Stimulated activated CD4-positive, alpha-beta T cell treated with anti-CD3 and anti-CD28 coated beads, Interleukin-12 subunit alpha, Interleukin-12 subunit beta, amount 100 ng/mL, for 24 hours (primary cell): ENCODE measurements at places on chromosomes 3 and 15.

DNA sequence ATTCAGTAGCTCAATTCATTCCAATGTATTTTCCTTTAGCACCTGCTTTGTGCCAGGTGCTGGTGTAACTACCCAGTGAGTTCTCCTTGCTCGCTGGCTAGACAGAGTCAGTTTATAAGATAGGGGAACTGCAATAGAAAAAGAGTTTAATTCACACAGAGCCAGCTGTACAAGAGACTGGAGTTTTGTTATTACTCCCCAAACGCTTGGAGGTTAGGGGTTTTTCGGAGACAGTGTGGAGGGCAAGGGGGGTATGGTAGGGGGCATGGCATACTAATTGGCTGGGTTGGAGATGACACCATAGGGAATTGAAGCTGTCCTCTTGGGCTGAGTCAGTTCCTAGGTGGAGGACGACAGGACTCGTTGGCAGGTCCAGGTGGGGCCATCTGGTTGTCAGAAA lies 5.4 kb upstream of the CFAP91 start:
- DNase-seq = no peak

- no peak for DNase-seq
These were observed 44.8 kb downstream of the POLR2M start for GRCh38 chr15:57751177-57751800.

- DNase-seq = no peak
These were observed 87.9 kb downstream of the DNAJB8 start for GRCh38 chr3:128378631-128379347.

DNA sequence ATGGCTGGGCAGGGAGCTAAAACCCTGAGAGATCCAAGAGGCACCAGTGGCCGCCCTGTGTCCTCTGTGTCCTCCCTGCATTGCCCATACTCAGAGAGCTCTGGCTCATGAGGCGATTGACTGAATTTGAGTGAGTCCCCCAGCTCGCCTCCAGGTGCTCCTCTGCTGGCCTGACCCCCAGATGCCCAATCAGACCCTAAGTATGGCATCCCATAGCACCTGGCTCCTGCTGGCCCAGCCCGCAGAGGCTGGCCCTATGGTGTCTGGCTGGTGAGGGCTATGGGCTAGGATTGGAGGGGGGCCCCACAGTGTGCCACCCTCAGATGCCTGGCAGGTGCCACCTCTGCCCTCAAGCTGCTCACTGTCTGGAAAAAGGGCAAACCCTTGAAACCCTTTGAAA lies 1.6 kb upstream of the TKT start:
- no peak for DNase-seq

DNA sequence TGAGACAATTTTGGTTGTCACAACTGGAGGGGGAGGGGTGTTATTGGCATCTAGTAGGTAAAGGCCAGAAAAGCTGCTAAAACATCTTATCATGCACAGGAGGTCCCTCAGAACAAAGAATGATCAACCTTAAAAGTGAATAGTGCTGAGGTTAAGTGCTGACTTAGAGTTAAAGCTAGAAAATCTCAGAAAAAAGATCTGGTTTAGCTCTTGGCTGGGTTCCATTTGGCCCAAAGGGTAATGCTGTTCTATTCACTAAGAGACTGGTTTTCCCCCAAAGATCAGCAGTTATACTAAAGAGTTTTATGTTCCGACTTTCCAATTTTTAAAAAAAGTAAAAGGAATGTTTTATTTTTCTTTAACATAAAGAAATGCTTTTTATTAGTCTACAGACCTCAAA lies 15.6 kb downstream of the DCBLD2 start:
- DNase-seq = no peak

GRCh38 chr3:10015461-10015904 lies 10.8 kb upstream of the FANCD2 start:
- no peak for DNase-seq

- no peak for DNase-seq
These were observed 75.3 kb downstream of the TMEM108 start for GRCh38 chr3:133113526-133113925.

- DNase-seq = no peak
These were observed 25.2 kb upstream of the IQSEC1 start for GRCh38 chr3:13098192-13098988.

GRCh38 chr3:13119471-13120220 lies 46.4 kb upstream of the IQSEC1 start:
- DNase-seq = no peak

DNA sequence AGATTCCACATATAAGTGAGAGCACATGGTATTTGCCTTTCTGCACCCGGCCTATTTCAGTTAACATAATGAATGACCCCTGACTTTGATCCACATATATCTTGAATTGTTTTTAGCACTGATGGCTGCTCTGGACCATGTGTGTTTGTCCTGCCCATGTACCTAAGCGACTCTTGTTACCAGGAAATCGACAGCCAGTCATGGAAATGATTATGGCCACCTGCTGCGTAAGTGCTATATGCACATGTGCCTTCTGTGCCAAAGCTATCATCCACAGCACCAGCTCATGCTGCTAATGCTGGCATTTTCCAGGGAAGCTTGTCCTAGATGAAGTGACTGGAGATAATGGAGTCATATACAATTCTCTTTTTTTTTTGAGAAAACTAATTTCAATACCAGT lies 103.7 kb downstream of the PEX5L start:
- no peak for DNase-seq

GRCh38 chr3:190525634-190526033 lies 11.7 kb downstream of the IL1RAP start:
- DNase-seq = no peak

- no peak for DNase-seq
These were observed 43.2 kb downstream of the TMEM39A start for GRCh38 chr3:119420196-119420595.

- no peak for DNase-seq
These were observed 193.3 kb downstream of the STT3B start for GRCh38 chr3:31725976-31726375.

GRCh38 chr15:70917955-70918354 lies 25.3 kb downstream of the LRRC49 start:
- no peak for DNase-seq

GRCh38 chr15:63312286-63312685 lies 34.9 kb downstream of the APH1B start:
- no peak for DNase-seq

GRCh38 chr3:175932586-175932985 lies 1073.5 kb downstream of the NAALADL2 start:
- DNase-seq = no peak

- DNase-seq = no peak
These were observed 98.5 kb upstream of the MME start for GRCh38 chr3:154981664-154982063.

- no peak for DNase-seq
These were observed 9.7 kb upstream of the FBXL22 start for GRCh38 chr15:63587527-63587926.

DNA sequence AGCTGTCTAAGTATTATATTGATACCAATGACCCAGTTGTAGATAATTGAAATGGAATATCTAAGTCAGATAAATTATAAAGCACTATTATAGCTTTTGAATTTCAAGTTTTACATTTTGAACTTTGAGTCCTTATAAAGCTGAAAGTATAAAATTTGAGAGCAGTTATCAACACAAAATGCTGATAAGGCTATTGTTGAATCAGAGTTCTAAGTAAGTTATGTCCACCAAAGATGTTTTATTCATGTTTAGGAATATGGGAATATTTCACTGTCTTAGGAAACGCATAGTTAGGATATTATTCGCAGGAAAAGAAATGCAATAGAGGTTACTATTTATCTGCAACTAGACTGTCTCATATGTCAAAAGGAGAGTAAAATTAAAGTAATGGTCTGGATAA lies 29.4 kb downstream of the ZPLD1 start:
- DNase-seq = no peak

- no peak for DNase-seq
These were observed 4.8 kb upstream of the MECOM start for GRCh38 chr3:169668072-169668956.

DNA sequence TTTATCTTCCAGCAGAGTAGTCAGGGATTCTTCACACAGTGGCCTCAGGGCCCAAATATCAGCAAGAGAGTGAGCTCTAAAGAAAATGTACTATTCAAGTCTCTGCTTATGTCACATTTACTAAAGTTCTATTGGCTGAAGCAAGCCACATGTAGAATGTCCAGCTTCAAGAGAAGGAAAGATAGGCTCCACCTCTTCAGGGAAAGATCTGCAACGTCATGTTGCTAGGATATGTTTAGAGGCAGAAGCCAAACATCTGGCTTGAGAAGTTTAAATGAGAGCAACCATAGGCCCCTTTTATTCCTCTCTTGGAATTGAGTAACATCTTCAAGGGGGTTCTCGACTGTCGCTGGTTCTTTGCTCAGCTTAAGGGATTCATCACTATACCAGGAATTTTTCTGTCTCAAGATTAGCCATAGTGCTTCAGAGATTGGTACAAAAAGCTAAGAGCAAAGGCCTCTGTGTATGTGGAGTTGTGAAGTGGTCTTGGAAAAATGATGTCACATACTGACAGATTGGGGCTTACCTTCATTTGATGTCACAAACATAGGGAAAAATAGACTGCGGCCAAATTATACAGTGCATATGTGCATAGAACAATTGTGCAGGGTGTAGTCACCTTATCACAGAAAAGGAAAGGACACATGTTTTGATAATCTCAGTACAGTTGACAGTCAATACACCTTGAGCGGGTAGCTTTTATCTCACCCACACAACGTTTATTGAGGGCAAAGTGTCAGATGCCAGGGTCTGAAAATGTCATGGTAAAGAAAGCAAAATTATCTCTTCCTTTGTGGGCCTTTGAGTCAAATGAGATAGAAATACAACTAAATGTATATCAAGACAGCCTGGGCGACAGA lies 11.3 kb upstream of the THRB start:
- DNase-seq = no peak

- no peak for DNase-seq
These were observed 19.0 kb upstream of the DMXL2 start for GRCh38 chr15:51641490-51642130.

GRCh38 chr3:159209459-159209858 lies 407.6 kb downstream of the MFSD1 start:
- no peak for DNase-seq

DNA sequence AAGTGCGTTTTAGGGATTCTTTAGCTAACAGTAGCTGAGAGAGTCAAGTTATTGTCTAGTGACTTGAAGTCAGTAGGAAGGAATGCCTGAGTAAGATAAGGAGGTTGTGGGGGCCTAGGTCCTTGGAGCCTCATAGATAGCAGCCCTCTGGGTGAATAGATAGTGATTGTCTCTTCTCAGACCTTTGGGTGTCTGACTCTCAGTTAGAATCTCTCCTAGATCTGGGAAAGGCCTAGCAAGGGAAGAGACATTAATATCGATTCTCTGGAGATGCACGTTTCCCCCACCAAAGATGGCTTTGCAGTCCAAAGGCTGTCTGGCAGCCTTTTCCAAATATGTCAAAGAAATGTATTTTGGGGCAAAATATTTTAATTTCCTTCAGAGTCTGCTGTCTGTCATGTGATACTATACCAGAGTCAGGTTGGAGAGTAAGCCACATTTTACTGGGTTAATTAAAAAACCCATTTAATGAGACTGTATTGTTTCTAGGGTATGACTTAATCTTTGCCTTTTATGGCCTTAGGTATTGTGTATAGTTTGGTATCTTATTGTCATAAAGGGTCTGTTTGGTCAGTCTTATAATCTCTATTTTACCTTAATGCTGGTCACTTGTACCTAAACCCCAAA lies 92.2 kb downstream of the ST6GAL1 start:
- DNase-seq = no peak

GRCh38 chr15:67839499-67839928 lies 331 bp downstream of the RNU6-1 start:
- no peak for DNase-seq

GRCh38 chr15:38247336-38247735 lies 5.3 kb upstream of the SPRED1 start:
- DNase-seq = no peak

- no peak for DNase-seq
These were observed 1.8 kb downstream of the TMEM115 start for GRCh38 chr3:50357481-50357880.

- no peak for DNase-seq
These were observed 282.9 kb upstream of the ZPLD1 start for GRCh38 chr3:102151935-102152334.

- DNase-seq = no peak
These were observed 40.1 kb upstream of the PARP14 start for GRCh38 chr3:122640437-122640999.

- no peak for DNase-seq
These were observed 787 bp downstream of the TRPM1 start for GRCh38 chr15:31100738-31101137.

DNA sequence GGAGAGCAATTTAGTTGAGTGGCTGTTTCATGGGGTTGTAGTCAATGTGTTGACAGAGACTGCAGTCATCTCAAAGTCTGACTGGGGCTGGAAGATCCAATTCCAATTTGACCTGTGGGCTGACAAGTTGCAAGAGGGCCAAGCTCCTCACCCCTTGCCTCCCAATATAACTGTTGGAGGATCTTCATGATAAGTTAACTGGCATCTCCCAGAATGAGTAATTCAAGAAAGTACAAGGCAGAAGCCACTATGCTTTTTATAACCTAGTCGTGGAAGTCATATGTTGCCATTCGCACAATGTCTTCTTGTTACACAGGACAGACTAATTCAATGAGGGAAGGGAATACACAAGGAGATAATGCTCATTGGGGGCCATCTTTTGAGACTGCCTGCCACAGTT lies 29.1 kb downstream of the GPR15 start:
- DNase-seq = no peak

- no peak for DNase-seq
These were observed 188.3 kb upstream of the SLCO3A1 start for GRCh38 chr15:91665212-91665611.

- DNase-seq = no peak
These were observed 32.5 kb downstream of the CPN2 start for GRCh38 chr3:194318511-194319161.

- no peak for DNase-seq
These were observed 808.7 kb downstream of the GRM7 start for GRCh38 chr3:7669641-7670040.

GRCh38 chr3:4492208-4493013 lies 737 bp upstream of the ITPR1 start:
- DNase-seq = peak; percentile 31

DNA sequence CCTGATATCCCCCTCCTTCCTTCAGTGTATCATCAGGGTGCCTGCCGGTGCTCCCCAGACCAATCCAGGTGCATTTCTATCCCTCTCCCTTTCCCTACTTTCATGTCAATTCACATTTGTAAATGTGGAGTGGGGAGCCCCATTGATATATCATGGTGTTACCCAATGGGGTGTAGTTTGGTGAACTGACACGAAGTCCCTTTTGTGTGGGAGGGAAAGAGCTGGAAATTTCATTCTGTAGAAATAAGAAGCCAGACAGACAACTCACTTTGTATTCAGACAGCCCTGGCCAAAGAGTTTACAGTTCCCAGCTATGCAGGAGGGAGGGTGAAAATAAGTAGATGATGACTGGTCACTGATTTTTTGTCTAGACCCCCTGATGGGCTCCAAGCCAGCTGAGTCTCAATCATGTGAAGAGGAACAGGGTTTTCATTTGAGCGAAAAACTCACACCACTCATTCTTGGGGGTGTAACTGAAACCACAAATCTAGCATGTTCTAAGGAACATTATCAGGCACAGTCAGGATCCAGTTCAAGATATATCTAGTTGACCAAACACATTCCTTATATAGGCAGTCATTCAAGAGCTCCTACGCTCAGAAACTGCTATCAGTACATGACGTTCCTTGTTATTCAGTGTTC lies 58.9 kb downstream of the LMCD1 start:
- DNase-seq = no peak
